Neural crest cell (in vitro differentiated cells): ENCODE measurements at places on chromosomes 3 and 15.

DNA sequence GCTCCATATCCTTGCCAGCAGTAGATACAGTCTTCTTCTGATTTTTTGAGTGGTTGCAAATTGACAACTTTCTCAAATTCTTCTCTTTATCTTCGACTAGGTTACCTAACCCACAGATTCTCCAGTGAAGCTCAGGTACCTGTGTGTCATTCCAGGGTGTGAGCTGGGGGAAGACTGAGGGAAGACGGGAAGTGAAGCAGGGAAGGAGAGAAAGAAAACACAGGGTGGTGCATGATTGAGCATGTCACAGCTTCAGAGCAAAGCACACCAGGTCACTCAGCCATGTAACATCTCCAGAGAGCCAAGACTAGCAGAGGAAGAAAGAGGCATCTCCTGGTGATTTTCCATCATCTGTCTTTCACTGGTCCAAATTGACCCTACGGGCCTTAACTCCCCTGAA, 67.2 kb downstream of the LSM3 start:
- no peak for DNase-seq
- no peaks in the 10 kb centered on the region for H3K27me3 ChIP-seq

DNA sequence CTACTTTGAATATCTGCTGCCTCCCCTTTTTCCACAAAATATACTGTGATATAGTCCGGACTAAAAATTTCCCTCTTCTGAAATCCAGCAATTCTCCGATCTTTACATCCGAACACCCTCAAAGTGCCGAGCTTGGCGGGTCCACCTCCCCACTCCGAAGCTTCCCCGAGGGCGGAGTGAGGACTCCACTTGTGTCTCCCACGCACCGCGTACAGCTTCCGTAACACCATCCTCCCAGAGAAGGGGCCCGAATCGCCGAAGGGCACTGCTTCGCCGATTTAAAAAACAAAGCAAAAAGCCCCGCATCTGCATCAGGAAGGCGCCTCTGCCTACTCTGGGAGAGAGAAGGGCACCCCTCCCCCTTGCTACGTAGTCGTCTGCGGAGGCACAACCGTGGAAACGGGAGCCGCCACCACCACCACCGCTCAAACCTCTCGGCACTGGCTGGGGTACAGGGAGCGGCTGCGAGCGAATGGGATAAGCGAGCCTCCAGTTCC, 551 bp downstream of the NCBP2 start:
- H3K4me1 ChIP-seq, result peaks cover 39% of the 10 kb centered on the region
- H3K27me3 ChIP-seq, result peaks cover 4% of the 10 kb centered on the region
- DNase-seq, result peak; percentile 43
- peak overlapping the region; percentile 98 for H3K4me3 ChIP-seq
- H3K36me3 ChIP-seq, result peaks cover 18% of the 10 kb centered on the region

- DNase-seq, result no peak
- no peaks in the 10 kb centered on the region for H3K36me3 ChIP-seq
- H3K27ac ChIP-seq, result no peak overlapping the region
- peaks cover 19% of the 10 kb centered on the region for H3K4me1 ChIP-seq
These were observed 46.1 kb upstream of the SEMA4B start for GRCh38 chr15:90154861-90155626.

GRCh38 chr3:193744048-193744821, 151.2 kb downstream of the OPA1 start:
- DNase-seq, result no peak
- no peak overlapping the region for H3K4me3 ChIP-seq
- peaks cover 74% of the 10 kb centered on the region for H3K27me3 ChIP-seq
- H3K4me1 ChIP-seq, result peaks cover 20% of the 10 kb centered on the region

DNA sequence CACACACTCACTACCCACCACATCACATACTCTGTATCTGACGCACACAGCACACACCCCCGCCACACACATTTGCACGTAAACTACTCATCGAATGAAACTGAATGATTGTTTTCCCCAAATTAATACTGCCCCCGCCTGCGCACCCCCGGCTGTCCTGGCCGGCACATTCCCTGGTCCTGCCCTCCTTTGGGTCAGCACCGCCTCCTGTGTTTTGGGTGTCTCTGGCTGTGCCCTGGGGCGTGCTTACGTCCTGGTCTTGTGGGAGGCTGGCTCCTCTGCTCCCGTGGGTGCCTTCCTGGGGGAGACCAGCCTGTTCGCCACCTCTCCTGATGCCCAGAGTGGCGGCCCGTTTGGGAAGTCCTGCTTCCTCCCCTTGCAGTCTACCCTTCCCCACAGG, 30.2 kb downstream of the APBA2 start:
- no peaks in the 10 kb centered on the region for H3K36me3 ChIP-seq
- H3K27me3 ChIP-seq, result no peaks in the 10 kb centered on the region
- no peak for DNase-seq
- H3K4me3 ChIP-seq, result no peak overlapping the region
- H3K27ac ChIP-seq, result no peak overlapping the region
- H3K4me1 ChIP-seq, result peaks cover 21% of the 10 kb centered on the region

GRCh38 chr3:41872157-41872556, 89.7 kb downstream of the ULK4 start:
- DNase-seq, result no peak
- H3K27ac ChIP-seq, result no peak overlapping the region
- H3K4me3 ChIP-seq, result no peak overlapping the region
- peaks cover 16% of the 10 kb centered on the region for H3K36me3 ChIP-seq
- H3K27me3 ChIP-seq, result no peaks in the 10 kb centered on the region

DNA sequence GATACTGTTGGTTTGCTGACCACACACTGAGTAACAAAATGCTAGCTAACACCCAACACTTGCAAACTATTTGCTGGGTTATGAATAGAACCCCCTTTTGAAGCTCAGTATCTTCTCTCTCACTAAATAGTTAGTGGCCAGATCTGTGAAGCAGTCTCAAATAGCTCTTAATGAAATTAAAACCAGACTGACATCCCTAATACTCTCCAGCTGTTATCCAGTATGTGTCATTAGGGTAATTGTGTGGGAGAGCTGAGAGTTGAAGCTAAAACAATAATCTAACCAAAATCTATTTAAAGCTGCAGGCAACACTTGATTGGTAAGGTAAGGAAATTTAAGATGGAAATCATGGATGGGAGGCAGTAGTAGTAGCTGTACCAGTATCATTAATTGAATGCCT, 110.4 kb upstream of the RORA start:
- H3K4me1 ChIP-seq, result no peaks in the 10 kb centered on the region
- peaks cover 14% of the 10 kb centered on the region for H3K27me3 ChIP-seq
- no peaks in the 10 kb centered on the region for H3K36me3 ChIP-seq
- H3K27ac ChIP-seq, result no peak overlapping the region
- no peak overlapping the region for H3K4me3 ChIP-seq

GRCh38 chr15:83285979-83286553, 1.6 kb upstream of the BNC1 start:
- H3K27me3 ChIP-seq, result peaks cover 80% of the 10 kb centered on the region
- peaks cover 16% of the 10 kb centered on the region for H3K4me1 ChIP-seq
- no peak for DNase-seq
- no peak overlapping the region for H3K27ac ChIP-seq

DNA sequence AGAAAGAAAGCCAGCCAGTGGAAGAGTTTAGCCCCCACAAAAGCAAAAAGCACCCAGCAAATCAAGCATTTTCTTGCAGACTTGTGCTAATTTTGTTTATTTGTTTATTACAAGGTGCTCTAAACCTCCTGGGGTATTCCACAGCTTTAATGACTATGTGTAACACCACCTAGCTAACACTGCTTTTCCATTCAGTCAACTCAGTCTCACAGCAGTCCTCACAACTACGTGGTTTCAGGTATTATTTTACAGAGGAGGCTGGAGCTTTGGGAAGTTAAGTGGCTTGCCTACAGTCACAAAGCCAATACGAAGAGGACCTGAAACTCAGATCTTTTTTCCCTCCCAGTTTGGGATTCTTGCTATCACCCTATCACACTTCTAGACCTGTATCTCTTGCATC, 14.8 kb downstream of the SOX14 start:
- peaks cover 76% of the 10 kb centered on the region for H3K27me3 ChIP-seq
- DNase-seq, result no peak
- H3K36me3 ChIP-seq, result no peaks in the 10 kb centered on the region
- no peak overlapping the region for H3K27ac ChIP-seq
- no peak overlapping the region for H3K4me3 ChIP-seq
- H3K4me1 ChIP-seq, result no peaks in the 10 kb centered on the region

DNA sequence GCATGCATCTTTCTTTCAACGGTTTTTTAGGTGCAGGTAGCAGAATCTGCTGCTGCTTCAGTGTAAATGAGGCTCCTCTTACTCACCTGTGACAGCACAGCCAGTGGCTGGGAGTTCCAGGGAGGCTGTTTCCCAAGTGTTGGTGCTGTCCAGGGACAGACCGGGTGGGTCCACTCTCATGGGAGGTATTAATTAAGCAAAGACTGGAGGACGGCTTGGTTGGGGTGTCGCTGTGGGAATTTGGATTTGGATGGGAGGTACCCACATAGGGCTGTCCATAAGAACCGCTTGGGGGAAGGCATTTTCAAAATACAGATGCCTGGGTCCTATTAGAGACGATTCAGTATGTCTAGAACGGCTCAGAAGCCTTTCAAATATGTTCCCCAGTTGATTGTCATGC, 42.9 kb downstream of the SV2B start:
- no peaks in the 10 kb centered on the region for H3K4me1 ChIP-seq
- H3K4me3 ChIP-seq, result no peak overlapping the region
- peaks cover 57% of the 10 kb centered on the region for H3K27me3 ChIP-seq
- DNase-seq, result no peak

- DNase-seq, result no peak
- H3K4me3 ChIP-seq, result no peak overlapping the region
- H3K27ac ChIP-seq, result no peak overlapping the region
- H3K4me1 ChIP-seq, result peaks cover 8% of the 10 kb centered on the region
These were observed 188.5 kb downstream of the MAGI1 start for GRCh38 chr3:65850261-65850660.

- no peaks in the 10 kb centered on the region for H3K27me3 ChIP-seq
- no peaks in the 10 kb centered on the region for H3K36me3 ChIP-seq
- no peak for DNase-seq
- H3K4me3 ChIP-seq, result no peak overlapping the region
These were observed 454.4 kb downstream of the WDR72 start for GRCh38 chr15:53305101-53305500.

DNA sequence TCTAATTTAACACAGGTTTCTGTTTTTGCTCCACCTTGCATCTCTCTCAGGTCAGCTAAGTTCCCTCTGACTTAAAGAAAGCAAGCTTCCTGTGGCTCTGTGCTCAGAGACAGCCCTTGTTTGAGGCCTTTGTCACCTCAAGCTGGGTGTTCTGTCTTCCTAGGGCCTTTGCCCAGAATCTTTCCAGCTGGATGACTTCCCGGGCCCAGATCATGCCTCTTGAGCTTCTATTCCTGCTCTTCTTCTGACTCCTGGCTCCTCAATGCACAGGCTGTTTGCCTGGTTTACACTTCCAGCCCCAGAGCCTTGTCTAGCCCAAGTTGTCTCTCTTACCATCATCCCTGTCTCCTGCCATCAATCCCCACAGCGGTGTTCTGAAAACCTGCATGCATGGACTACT, 300.6 kb downstream of the VPS13C start:
- peaks cover 5% of the 10 kb centered on the region for H3K4me1 ChIP-seq
- no peaks in the 10 kb centered on the region for H3K27me3 ChIP-seq
- no peak overlapping the region for H3K4me3 ChIP-seq
- no peaks in the 10 kb centered on the region for H3K36me3 ChIP-seq

DNA sequence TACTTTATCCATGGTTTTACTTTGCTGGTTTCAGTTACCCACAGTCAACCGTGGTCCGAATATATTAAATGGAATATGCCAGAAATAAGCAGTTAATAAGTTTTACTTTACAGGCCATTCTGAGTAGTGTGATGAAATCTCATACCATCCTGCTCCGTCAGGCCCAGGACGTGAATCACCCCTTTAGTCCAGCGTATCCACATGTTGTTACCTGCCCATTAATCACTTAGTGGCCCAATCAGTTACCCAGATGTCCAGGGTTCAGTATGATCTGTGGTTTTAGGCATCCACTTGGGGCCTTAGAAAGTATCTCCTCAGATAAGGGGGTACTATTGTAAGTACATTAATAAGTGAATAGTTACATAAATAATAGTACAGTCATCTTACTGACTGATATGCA, 88.0 kb downstream of the TTBK2 start:
- H3K4me3 ChIP-seq, result no peak overlapping the region
- no peak for DNase-seq

DNA sequence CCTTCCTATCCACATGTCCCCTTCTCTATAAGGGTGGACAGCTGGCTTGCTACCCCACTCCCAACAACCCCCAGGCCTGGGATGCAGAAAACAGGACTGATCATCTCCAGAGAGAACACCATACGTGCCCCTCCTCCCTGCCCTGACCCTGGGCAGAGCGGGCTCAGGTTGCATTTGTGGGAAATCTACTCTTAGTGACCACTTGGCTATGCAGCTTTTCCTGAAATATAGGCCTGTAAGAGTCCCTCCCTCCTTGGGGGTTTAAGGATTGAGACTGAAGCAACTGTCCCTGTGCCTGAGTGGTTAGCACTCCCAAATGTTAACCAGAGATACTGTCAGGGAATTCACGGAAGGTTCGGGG, 11.7 kb downstream of the SH2D7 start:
- H3K27ac ChIP-seq, result peak overlapping the region; percentile 78
- no peak for DNase-seq
- H3K27me3 ChIP-seq, result no peaks in the 10 kb centered on the region
- no peaks in the 10 kb centered on the region for H3K36me3 ChIP-seq

GRCh38 chr3:129530821-129531220, 2.4 kb downstream of the RHO start:
- no peak overlapping the region for H3K27ac ChIP-seq
- H3K4me1 ChIP-seq, result peaks cover 12% of the 10 kb centered on the region
- DNase-seq, result no peak
- no peaks in the 10 kb centered on the region for H3K27me3 ChIP-seq
- no peak overlapping the region for H3K4me3 ChIP-seq
- no peaks in the 10 kb centered on the region for H3K36me3 ChIP-seq

GRCh38 chr15:85477730-85478129, 97.3 kb downstream of the AKAP13 start:
- H3K27ac ChIP-seq, result no peak overlapping the region
- H3K4me3 ChIP-seq, result no peak overlapping the region
- peaks cover 68% of the 10 kb centered on the region for H3K4me1 ChIP-seq
- no peak for DNase-seq
- no peaks in the 10 kb centered on the region for H3K36me3 ChIP-seq
- no peaks in the 10 kb centered on the region for H3K27me3 ChIP-seq

- DNase-seq, result no peak
- H3K4me3 ChIP-seq, result no peak overlapping the region
- no peak overlapping the region for H3K27ac ChIP-seq
- no peaks in the 10 kb centered on the region for H3K36me3 ChIP-seq
These were observed 725.2 kb upstream of the GOLIM4 start for GRCh38 chr3:168820810-168821415.

DNA sequence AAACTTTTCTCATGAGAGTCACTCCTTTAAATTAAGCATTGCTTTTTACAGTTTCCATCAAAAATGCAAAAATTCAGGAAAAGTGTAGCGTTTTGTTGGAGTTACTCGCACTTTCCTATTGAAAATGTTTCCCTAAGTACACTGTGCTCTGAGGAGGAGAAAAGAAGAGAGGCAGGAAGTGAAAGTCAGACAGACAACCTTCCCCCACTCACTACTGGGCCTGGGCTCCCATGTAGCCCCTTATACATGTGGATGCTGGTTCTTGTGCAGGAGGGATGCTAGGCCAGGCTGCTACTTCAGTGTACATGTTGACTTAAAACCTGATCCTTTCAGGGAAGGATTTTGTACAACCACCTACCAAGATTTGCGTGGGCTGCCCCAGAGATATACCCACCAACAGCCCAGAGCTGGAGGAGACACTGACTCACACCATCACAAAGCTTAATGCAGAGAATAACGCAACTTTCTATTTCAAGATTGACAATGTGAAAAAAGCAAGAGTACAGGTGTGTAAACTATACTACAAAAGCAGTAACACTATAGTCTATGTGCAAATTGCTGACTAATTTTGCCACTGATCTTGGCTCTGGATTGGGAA, 15.1 kb downstream of the KNG1 start:
- no peak overlapping the region for H3K27ac ChIP-seq
- H3K36me3 ChIP-seq, result no peaks in the 10 kb centered on the region
- DNase-seq, result no peak
- no peaks in the 10 kb centered on the region for H3K27me3 ChIP-seq
